ENCODE measurements at places on chromosomes 2 and 18.

DNA sequence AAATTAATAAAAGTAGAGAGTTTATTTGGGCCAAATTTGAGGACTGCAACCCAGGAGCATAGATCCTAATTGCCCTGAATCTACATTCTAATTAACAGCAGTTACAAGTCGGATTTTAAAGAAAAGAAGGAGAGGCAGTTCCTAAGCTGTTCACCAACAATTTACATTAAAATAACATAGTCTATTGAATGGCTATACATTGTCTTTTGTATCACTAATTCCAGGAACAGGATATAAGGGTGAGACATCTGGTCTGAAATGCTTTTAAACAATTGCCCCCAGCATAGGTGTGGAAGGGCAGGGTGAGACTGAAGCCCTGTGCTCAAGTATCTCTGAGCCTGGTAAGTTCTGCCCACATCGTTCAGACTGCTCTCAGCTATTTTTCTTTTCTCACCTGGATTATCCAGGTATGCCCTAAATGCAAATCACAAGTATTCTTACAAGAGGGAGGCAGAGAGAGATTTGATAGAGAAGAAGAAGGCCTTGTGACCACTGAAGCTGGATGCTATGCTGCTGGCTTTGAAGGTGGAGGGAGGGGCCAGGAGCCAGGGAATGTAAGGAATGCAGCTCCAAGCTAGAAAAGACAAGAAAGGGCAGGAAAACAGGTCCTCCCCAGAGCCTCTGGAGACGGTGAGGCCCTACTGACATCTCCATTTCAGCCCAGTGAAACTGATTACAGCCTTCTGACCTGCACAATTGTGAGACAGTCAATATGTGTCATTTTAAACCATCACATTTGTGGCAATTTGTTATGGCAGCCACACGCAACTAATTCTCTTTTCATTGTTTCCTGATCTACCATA, 189.4 kb upstream of the ARL4C start:
- DNase-seq: no peak

- no peak for DNase-seq
Measured at GRCh38 chr2:162086904-162087303, 12.9 kb upstream of the DPP4 start.

DNA sequence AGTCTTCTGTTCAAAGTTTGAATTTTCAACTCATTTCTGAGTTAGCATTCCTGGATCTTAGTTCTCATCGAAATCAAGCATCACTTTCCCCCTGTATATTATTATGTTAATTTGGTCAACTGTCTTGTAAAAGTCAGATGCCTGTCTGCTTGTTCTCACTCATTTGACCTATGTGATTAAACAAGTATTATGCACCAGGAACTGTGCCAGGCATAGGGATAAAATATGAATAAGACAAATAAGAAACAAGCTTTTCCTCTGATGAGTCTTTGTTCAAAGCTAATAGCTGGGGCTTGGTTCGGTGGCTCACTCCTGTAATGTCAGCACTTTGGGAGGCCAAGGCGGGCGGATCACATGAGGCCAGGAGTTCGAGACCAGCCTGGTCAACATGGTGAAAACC, 19.7 kb upstream of the EMILIN2 start:
- no peak for DNase-seq

DNA sequence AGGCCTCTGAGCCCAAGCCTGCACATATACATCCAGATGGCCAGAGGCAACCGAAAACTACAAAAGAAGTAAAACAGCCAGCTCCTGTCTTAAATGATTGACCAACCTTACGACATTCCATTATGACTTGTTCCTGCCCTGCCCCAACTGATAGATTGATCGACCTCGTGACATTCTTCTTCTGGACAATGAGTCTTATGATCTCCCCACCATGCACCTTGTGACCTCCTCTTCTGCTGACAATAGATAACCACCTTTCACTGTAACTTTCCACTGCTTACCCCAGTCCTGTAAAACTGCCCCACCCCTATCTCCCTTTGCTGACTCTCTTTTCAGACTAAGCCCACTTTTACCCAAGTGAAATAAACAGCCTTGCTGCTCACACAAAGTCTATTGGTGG, 670.0 kb upstream of the PKDCC start:
- no peak for DNase-seq

DNA sequence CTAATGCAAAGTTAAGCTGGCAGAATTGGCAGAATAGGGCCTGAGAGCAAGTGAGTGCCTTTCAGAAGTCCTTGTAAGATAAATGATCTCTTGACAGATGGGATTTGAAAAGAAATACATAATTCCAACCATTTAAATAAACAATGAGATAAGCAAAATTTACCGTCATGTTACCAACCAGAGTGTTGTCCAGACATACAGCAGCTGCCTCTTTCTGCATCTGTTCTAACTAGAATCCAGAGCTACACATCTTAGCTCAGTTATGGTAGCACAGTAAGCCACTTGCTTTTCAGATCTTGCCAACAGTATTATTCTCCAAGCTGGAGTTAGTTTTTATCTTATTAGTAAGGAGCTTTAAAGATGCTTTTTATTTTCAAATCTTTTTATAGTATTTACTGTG, 179.6 kb downstream of the BARD1 start:
- DNase-seq: no peak

DNA sequence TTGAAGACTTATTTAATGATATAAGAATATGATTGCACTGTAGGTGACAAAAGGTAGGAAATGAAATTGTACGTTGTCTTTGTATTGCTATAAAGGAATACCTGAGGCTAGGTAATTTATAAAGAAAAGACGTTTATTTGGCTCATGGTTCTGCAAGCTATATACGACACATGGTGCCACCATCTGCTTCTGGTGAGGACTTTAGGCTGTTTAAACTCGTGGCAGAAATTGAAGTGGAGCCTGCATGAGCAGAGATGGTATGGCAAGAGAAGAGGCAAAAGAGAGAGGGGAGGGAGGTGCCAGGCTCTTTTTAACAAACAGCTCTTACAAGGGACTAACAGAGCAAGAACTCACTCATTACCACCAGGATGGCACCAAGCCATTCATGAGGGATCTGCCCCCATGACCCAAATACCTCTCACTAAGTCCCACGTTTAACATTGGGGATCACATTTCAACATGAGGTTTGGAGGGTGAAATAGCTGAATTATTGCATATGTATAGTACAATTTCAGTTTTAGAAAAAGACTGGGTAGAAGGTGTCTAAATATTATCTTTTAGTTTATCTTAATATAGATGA, 86.8 kb downstream of the GULP1 start:
- no peak for DNase-seq

GRCh38 chr2:143936848-143937722, 582.8 kb downstream of the ZEB2 start:
- DNase-seq: no peak

DNA sequence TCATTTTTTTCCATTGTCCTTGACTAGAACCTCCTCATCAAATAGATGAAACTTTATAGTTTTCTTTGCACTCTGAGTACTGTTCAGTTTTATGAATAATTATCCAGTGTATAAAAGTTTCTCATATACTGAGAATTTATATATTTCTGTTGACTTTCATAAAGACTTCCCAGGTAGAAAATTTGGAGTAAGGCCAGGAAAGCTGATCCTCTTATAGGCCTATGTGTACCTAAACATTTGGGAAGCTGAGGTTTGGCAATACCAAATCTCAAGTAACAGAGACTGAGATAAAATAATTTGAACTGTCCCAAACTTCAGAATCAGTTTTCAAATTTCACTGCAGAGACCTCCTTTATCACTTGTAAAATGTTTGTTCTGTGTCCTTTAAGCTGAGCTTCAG, 43.4 kb downstream of the CCDC102B start:
- no peak for DNase-seq

DNA sequence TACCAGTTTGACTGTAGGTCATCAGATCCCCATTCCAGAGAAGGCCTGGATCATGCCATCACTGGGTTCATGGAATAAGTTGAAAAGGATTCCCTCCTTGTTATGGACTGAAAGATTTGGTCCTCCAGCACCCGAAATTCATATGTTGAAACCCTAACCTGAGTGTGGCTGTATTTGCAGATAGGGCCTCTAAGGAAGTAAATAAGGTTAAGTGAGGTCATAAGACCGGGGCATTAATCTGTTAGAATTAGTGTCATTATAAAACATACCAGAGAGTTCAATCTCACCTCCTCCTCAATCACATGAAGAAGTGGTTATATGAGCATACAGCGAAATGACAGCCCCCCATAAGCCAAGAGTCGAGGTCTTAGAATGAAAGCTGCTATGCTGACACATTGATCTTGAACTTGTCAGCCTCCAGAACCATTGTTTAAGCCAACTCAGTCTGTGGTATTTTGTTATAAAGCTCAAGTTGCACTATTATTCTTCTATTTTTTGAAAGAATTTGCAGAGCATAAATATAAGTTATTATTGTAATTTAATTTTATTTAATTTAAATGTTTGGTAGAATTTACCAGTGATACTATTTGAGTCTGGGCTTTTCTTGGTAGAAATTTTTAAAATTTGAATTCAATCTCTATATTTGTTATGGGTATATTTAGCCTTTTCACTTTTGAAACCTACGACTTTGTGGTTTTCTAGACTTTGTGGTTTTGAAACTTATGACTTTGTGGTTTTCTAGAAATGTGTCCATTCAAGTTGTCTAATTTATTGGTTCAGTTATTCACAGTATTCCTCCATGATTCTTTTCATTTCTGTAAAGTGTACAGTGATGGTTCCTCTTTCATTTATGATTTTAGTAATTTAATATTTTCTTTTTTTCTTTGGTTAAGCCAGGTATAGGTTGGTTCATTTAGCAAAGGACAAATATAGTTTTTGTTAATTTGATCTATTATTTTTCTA, 1206.7 kb upstream of the CDH2 start:
- DNase-seq: no peak

DNA sequence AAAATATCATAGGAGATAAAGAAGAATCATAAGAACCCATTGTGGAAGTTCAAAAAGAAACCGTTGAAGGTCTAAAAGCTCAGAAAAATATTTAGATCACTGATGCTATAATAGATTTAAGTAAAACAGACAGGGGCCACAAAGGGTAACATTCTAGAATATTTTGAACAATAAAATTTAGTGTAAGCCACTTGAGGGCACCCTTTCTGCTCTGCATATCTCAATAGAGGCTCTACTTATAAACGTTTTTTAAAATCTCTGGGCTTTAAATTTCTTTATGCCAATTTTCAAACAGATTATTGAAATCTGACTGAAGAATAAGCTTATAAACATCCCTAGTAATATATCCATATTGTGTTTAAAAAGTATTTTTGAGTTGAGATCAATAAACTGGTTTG, 57.6 kb upstream of the IL1RL1 start:
- no peak for DNase-seq

- no peak for DNase-seq
Measured at GRCh38 chr2:127356531-127356930, 31.2 kb downstream of the MAP3K2 start.

- peak; percentile 79 for DNase-seq
Measured at GRCh38 chr2:99662761-99663341, 173.0 kb upstream of the REV1 start.

DNA sequence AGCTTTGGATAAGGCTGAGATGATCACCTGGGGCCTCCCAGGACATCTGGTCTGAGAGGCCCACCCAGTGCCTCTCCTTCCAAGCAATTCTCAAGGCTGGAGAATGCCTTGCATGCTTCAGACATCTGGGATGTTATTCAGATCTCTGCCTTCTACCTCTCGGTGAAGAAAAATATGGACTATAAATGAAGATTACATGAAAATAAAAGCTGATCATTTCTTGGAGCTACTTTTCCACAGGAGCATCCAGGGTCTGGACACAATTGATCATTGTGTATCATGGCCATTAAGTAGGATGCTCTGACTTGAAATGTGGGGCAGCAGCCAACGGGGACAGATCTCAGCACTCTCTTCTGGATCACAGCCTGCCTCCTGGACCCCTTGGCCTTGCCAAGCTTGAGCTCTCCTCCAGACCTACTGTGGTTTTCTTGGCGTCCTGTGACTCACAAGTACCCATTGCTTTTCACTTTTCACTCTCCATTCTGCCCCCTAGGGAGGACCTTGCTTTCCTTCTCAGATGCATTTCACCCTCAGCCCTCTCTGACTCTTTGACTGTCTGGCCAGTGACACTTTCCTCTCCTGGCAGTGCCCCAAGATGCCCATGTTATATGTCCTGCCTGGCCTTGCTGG, 203.1 kb downstream of the INSIG2 start:
- DNase-seq: no peak

GRCh38 chr2:42359304-42359964, 1.6 kb downstream of the COX7A2L start:
- no peak for DNase-seq

GRCh38 chr18:51726614-51727013, 529.1 kb upstream of the MEX3C start:
- no peak for DNase-seq

DNA sequence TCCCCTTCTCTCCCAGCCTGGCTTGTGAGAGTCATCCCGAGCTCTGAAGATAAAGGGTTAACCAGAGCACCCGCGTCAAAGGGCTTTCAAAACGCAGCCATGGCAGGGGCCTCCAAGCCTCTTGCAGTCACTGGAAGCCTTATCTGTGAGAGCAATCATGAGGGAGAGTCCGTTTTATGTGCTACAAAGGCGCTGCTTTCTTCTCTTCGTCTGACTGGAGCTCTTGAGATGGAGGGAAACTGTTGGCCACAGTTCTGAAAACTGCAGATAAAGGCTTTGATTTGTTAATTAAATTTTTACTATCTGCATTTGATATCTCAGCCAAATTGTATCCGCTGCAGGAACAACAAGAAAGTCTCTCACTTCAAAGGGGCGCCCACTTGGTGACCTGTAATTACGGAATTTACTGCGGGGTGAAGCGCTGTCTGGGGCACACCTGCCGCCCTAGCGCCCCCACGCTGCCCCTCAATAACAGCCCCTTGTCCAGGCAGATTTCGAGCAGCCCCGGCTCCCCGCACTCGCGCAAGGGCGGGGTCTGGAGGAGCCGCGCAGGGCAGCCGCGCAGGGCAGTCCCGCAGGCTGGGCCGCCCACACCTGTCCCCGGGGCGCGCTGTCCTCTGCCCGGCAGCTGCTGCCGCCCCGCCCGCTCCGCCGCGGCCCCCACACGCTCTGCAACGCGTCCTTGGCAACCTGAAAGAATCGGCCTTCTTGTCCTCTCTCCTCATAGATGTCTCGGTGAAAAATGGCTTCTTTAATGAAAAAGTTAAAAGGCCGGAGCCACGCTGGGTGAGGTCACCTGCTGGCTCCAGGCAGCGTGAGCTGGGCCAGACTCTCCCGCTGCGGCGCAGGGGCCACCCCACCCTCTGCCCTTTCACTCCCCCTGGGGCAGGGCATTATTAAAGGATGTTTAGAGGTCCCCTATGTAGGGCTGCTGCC, 217.9 kb downstream of the VAPA start:
- DNase-seq: no peak

DNA sequence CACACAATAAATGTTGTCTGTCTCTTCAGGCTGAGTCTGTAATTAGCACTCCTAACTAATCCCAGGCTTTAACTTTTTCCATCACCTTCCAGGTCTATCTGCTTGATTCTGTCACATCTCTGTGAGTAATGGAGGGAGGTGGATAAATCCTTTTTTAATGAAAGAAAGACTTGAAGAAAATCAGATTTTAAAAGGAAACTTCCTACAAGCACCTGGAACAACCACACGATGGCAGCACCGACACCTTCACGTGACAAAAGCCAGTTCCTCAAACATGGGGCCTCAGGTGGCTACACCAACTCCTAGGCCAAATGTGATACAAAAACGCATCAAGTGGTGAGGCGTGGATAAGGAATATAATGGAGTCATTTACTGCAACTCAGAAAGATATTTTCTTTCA, 41.8 kb downstream of the TGFBRAP1 start:
- no peak for DNase-seq

Data from NCI-H1694 (cell line).